Activated naive CD4-positive, alpha-beta T cell (primary cell): ENCODE measurements at places on chromosomes 5 and 9.

- no peak for DNase-seq
Observed at GRCh38 chr5:72130351-72130761, 23.1 kb downstream of the MAP1B start.

DNA sequence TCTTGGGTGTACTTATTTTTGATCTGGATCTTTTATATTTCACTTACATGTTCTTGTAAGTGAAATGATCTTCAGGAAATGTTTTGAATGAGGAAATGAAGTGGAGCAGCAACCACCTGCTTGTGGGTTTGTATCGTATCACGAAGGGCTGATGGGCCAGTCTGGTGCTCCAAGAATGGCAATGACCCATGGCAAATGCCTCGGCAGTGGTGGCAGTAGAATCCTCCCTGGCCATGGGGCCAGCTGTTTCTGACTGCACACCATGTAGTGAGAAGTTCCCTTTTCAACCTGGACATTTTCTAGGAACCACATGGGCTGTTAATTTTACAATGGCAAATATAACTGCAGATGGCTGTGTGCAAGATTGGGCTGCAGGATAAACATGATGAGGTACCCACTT lies 29.9 kb downstream of the MAT2B start:
- DNase-seq = no peak

DNA sequence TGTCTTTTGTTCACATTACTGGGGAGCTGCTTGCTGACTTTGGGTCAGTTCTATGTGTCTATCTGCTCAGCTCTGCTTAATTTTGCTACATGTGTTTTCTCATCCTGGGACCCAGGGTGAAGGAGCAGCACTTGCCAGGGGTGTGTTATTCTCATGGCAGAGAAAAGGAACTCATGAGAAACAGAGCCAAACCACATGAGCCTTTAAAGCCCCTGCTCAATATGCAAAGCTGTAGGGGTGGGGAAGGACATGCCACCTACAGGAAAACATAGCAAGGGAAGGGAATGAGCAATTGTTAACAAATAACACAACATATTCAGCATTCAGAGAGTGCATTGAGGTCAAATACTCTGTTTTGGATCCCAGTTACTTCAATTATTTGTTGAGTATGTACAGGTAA lies 290.9 kb downstream of the CDK5RAP2 start:
- DNase-seq = no peak

DNA sequence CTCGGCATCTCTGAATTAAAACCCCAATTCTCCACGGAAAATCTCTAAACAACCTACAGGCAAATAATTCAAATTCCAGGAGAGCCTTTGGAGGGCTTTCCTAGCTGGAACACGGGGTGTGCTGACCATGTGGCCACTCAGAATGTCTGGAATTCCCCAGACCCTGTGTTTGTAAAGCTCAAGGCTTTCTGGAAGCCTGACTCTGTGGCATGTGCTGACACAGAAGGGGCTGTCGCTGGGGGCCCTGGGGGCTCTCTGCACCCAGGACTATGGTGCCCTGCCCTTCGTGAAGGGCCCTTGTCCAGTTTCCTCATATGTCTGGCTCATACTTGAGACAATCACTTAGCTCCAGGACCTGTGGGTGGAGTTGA lies 29.0 kb upstream of the BOD1 start:
- DNase-seq = no peak

GRCh38 chr5:138981586-138981985 lies 106.5 kb upstream of the LRRTM2 start:
- DNase-seq = no peak

DNA sequence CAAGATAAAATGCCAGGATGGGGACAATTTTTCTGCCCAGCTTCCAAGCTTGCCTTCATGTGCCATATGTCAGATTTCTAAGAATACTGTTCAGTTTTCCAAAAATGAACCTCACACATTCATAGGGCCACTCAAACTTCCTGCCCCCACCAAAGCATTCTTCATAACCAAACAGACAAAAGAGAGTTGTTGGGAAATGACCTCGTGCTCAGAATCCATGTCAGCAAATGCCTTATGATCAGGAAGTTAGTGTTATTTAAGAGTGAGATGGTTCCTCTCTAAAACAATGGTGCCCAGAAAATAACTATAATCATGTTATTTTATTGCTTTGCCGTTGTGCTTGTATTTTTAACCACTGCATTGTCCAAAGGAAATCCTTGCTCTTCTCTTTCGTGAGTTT lies 208.2 kb downstream of the ZNF608 start:
- DNase-seq = no peak

DNA sequence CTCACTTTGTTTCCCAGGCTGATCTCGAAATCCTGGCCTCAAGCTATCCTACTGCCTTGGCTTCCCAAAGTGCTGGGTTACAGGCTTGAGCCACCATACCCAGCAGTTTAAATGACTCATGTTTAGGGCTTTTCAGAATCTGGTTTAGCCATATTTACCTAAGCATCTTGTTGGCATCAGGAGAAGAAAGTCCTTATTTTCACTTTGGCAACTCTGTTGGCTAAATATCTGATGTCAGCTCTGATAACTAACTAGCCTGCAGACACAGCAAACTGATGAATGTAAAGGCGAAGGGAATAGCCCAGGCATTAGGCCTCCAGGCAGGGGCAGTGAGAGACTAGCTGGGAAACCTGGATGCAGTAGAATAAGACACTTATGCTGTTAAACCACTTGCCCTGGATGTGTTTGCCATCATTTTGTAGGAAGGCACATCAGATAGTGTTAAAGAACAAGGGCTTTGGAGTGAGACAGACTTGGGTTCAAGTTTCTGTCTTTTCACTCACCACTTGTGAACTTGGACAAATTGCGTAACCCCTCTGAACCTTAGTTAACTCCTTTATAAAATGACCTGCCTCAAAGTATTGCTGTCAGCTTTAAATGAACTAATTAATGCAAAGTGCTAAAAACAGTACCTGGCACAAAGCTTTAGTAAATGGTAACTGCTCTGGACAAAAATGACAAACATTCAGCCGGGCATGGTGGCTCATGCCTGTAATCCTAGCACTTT lies 34.7 kb upstream of the GARNL3 start:
- DNase-seq = no peak

- DNase-seq = no peak
Observed at GRCh38 chr5:180436936-180437335, 57.2 kb upstream of the CNOT6 start.

DNA sequence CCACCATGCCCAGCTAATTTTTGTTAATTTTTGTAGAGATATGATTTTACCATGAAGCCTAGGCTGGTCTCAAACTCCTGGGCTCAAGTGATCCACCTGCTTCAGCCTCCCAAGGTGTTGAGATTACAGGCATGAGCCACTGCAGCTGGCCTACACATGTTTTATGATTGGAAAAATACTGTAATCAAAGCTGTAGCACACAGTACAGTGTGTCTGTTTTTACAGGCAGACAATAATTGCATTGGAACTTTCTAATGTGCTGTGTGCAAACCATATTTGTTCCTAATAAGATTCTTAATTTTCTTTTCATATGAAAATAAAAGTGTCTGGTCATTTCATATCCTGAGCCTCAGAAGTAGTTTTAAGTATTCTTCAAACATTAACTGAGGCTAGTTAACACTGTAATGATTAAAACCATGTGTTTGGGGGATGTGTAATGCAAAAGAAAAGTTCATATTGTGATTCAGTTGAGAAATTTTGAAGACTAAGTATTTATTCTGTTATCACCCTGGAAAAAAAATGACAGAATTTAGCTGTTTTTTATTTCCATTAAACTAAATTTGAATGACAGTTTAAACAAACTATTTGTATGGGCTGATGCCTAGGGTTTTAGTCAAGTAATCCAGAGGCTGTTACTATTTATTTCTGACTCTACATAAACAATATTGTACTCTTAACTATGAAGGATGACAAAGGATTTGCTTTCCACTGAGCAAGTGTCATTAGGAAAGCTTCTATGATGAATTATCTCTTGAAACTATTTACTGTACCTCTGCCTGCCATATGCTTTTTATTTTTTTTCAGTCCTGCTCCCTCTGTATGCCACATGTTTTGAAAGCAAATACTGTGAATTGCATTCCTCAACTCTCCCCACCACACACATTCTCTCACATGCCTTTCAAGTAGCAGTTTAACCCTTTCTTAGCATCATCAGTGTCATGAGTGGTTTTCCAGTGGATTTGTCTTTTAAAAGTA lies 111.5 kb downstream of the MTREX start:
- DNase-seq = no peak

- DNase-seq = no peak
Observed at GRCh38 chr5:10543585-10544040, 20.3 kb upstream of the ANKRD33B start.

DNA sequence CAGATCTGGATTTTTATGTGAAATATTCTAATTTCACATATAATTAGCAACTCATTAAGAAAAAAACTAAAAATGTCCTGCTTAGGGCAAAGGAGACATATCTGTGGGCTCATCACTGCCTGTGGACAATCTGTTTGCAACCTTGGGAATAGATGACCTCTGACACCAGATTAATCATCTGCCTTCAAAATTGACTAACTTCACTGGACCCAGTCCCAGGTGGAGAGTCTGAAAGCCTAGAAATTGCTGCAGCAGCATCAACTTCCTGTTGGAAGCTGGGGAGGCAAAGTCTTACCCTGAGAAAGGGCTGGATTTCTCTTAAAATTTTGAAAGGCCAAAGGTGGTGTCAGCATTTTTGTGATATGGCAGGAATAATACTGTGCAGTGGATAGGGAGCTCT lies 76.3 kb upstream of the TNC start:
- no peak for DNase-seq

- no peak for DNase-seq
Observed at GRCh38 chr9:113622600-113623400, 159.3 kb downstream of the RGS3 start.

- no peak for DNase-seq
Observed at GRCh38 chr5:36145311-36145710, 6.4 kb downstream of the LMBRD2 start.

DNA sequence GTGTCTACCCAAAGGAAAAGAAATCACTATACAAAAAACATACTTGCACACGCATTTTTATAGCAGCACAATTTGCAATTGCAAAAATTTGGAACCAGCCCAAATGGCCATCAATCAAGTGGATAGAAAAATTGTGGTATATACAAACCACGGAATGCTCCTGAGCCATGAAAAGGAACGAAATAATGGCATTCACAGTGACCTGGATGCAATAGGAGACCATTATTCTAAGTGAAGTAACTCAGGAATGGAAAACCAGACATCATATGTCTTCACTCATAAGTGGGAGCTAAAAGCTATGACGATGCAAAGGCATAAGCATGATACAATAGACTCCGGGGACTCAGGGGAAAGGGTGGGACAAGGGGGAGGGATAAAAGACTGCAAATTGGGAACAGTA lies 78.4 kb downstream of the ENC1 start:
- DNase-seq = no peak

- no peak for DNase-seq
Observed at GRCh38 chr5:155833287-155833686, 493.7 kb upstream of the SGCD start.

GRCh38 chr5:175493726-175494125 lies 15.4 kb downstream of the SFXN1 start:
- no peak for DNase-seq

GRCh38 chr5:55305345-55305744 lies 2.1 kb downstream of the DHX29 start:
- DNase-seq = no peak

DNA sequence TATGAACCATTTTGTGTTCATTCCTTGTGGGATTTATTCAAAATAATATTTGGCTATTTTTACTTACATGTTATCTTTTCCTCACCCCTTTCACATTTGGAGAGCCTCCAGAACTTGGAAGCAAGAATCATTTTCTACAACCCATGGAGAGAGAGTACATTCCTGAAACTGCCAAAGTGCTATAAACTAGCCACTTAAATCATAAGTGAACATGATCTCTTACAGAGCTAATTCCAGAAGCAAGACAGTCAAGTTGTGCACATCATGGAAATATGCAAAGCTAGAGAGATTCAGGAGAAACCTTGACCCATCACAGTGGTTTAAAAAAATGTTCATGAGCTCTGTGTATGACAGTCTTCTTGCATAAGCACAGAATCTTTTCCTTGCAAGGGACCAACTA lies 883.6 kb upstream of the C9orf72 start:
- no peak for DNase-seq

DNA sequence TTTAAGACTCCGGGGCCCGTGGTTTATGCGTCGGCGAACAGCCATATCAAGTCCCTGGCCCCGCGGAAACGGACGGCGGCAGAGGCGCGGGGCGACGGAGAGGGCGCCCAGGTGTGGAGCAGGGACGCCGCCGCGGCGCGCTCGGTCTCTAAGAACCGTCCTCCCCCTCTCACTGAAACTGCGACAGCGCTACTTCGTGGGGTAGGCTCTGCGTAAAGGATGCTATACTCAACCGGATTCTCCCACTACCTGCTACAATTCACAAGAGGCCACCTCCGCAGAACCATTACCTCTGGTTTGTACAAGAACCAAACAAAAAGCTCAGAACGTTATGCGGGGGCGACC lies 404 bp downstream of the MRNIP start:
- DNase-seq = no peak

GRCh38 chr9:127022913-127023660 lies 99.3 kb downstream of the ANGPTL2 start:
- no peak for DNase-seq

- no peak for DNase-seq
Observed at GRCh38 chr9:109986521-109986991, 206.6 kb downstream of the PALM2AKAP2 start.

DNA sequence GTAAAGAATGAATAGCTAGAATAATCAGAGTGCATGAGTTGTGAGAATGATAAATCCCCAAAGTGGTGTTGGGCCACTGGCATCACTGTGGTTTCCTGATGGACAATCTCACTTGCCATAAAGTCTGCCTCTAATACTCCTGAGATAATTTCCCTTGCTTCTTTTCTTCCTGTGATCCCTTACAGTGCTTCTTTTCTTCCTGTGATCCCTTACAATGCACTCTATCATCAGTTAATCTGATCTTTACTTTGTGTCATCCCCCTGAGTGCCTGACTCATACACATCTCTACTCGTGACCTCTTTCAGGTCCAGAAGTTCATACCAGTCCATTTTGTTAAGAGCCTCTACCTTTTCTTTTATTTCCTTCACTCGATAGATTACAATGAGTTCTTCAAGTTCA lies 418.3 kb downstream of the HCN1 start:
- DNase-seq = no peak

DNA sequence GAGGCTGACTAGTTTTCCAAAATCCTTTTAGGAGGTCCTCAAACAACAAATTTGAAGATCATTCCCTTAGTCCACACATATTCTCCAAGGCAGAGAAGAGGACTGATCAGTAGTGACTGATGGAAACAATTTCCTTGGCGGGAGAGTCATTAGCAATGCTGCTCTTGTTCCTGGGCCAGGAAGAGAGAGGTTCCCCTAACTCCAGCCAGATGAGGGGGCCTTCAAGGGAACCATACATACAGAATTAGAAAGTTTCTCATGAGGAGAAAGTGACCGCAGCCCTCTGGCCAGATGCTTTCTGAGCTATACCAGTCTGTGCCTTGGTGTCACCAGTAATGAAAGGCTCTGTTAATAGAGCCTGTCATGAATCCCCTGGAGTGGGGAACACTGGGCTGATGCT lies 539.4 kb downstream of the BNC2 start:
- DNase-seq = no peak

- DNase-seq = no peak
Observed at GRCh38 chr9:19160085-19160484, 32.8 kb upstream of the PLIN2 start.

GRCh38 chr5:74122175-74122574 lies 496.2 kb downstream of the ARHGEF28 start:
- DNase-seq = no peak

- DNase-seq = no peak
Observed at GRCh38 chr5:60604771-60605170, 95.2 kb downstream of the DEPDC1B start.
